ENCODE measurements at places on chromosomes 5 and 9.

DNA sequence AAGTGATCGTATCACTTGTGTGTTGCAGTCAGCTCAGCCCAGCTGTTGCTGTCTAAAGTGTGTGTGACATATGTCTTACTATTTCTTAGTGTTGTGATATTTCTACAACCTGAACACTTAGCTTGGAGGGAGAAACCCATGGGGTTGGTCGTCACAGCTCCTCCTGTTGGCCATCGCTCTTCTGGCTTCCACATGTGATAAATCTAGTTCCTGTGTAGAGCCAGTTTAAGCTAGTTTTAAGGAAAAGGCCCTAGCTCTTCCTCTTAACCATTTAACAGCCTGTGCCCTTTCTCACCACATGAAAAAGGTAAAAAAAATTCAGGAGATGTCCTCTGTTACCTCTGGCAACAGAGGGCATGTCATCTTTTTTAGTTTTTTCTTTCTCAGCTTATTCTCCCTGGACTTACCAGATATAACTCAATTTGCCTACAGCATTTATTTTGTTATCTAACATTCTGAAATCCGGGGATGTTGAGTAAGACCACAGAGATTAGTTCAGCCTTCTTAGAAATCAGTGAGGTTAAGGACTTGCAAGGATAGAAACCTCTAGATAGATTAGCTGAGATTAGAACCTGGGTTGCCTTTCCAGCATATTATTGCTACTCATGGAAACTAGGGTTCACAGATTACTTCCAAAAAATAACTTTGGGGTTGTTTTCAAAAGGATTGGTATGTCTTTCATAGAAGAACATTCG, 100.4 kb downstream of the GAPVD1 start:
- DNase-seq: no peak

GRCh38 chr9:76575761-76576160, 116.8 kb downstream of the GCNT1 start:
- DNase-seq: no peak

- DNase-seq: no peak
These were observed 30.4 kb downstream of the PTTG1 start for GRCh38 chr5:160452036-160452435.

DNA sequence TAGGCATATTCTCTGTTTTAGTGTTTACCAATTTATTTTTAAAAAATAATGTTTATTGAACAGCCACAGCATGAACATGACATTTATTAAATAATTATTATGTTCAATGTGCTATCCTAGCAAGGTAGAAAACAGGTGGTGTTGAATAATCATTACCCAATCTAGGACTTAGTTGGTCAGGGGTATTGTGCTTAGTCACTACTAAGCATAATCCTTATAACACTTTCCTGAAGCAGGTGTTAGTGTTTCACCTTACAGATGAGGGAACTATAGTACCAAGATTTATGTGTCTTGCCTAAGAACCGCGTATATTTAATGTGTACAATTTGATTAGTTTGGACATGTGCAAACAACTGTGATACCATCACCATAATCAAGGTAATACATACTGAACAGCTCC, 1387.2 kb upstream of the ACO1 start:
- no peak for DNase-seq

DNA sequence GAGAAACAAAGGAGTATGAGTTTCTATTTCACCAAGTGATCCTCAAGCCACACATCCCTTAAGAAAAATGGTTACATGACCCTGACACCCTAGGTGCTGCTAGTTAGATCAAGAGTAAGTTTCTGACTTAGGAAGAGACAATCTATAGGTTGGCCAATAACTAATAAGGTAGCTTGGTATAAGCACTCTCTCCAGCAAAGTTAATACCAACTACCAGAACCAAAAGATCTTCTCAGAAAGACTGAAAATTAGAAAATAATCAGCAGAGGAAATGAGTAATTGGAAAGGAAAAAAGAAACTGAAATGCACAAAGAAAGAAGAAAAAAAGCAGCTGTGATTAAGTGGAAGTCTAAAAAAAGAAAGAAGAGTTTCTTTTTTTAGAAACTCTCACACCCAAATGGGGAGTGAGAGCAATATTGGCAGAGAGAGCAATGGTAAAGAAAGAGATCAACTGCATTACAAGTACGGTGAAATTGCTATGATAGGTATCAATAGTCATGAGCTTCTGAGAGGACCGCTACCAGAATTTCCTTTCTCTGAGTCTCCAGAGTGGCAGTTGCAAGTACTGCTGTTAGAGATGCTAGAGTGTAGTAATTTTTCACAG, 195.5 kb downstream of the TMEM167A start:
- no peak for DNase-seq

- no peak for DNase-seq
These were observed 1.3 kb downstream of the CD74 start for GRCh38 chr5:150411245-150411979.

DNA sequence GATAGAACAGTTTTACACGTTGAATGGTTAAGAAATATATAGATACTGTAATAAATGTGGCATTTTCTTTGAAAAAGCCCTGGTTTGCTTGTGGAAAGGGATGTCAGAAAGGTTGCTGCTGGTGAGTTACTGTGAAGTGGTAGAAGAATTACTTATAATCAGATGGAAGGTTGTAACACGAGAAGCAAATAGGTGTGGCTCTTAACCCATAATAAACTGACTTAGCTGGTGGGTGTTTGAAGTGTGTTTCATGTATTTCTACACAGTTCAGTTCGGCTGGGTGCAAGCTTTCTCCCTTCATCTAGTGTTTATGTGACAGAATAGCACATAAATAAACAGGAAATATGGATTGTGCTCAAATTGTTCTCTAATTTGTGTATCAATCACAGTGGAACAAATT, 5.5 kb downstream of the CNOT6 start:
- no peak for DNase-seq
